ENCODE measurements at places on chromosomes 3 and 15.

- DNase-seq = no peak
Observed at GRCh38 chr15:88440021-88440420, 27.2 kb downstream of the MRPL46 start.

DNA sequence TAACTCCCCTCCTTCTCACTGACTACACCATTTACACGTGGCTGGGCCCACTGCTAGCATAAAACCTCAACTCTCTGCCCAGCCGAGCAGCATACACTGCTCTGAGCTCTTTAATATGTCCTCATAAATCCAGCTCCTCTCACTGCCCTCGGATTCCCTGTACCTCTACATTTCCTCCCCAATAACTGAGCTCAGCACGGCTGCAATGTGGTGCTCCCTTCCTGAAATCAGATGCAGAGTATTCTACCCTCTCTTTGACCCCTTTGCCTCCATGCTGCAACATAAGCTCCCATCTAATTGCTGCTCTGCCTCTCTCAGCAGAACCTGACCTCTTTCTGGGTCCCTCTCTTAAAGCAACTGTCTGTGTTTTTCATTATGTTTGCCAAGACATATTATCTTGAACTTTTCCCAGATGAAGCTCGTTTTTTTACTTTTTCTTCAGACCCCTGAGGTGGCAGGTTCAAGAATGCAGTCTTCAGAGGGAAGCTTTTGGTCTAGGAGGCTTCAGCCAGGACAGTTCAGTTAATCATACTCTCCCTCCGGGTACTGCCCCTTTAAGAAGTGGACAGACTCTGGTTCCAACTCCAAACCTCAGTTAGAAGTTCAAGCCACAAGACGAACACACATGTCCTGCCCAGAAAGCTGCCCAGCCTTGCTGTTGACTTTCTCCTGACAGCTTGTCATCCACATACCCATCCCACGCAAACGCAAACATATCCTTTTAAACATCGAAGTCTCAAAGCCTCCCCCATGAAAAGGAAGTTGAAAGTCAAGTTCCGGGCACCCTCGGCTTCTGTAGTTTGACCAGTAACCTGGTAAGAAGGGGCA, 81.1 kb upstream of the NEO1 start:
- DNase-seq = no peak

DNA sequence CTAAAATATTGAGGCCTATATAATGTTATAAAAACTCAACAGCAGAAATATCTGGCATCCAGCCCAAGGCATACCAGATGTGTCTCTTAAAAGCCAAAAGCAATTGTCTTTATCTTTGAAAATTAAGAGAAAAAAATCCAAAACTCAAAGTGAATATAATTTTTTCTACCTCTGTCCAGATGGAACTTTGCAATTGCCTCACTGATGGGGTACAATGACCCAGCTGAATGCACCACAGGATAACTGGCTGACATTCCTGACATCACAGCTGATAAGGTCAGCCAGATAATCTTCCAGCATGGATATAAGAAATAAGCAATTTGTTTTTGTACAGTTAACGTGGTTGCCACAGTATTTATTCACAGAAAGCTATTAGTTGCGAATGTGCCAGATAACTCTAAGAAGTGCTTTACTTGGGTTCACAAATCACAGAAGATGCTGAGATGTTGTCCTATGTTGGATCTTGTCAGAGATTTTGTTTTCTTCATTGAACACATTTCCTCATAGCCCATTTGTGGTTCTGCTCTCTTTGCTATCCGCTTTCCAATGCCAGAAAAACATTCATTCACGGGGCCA, 566.9 kb upstream of the CCDC54 start:
- DNase-seq = no peak

DNA sequence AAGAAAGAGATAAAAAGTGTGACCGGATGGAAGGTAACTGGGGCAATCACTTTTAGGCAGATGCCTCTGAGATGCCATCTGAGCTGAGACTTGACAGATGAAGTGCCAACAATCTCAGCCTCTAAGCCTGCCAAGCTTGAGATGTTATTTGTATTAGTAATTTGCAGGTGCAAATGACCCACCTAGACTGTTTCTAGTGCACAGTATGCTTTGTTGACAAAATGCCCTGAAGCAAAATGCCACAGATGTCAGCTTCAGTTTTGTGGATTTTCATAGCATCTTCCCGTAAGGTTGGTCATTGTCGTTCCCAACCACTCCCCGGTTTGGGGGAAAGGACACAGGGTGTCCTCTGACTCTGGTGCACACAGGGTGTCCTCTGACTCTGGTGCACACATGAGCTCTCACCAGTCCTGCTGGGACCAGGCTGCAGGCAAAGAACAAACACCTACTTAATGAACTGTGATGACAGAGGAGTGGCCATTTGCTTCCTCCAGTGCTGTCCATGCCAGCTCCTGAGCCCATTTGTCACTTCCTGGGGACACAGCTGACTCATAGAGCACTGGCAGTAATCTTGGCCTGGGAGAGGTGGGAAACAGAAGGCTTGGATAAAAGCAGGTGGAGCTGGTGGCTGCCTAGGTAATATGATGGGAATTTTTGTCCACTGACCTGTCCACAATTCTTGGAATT, 16.7 kb upstream of the PPP1R2 start:
- no peak for DNase-seq

DNA sequence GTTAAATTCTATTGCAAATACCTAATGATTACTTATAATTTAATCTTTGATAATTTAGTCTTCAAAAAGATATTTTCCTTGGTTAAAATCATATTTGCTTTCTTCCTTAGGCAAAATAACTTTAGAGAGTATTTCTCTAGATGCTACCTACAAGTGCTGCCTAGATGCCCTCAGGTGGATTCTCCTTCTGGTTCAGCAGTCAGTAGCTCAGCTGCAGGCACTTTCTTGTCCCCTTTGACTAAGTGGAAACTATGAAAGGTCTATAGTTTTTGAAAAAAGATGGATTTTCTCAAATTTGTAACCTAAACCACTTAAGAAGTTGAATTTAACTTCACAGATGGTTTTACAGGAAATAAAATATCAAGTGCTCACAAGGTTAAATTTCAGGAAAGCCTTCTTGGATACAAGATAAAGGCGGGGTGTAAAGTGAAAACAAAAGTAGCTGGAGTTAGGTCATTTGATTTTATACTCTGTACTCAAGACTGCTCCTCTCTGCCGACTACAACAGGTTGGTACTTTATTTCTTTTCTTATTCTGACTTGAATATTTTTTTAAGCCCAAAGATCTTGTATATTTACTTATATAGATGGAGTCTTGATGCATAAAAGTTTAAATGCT, at the start of gene ACKR4:
Gene ACKR4, plus strand, starts transcription at position 455 of the 618 bp plus-strand sequence. CDS start 3,128 bp downstream, outside the sequence.
- DNase-seq = no peak

GRCh38 chr15:71245588-71245987, 130.3 kb downstream of the THSD4 start:
- DNase-seq = no peak

- DNase-seq = no peak
Observed at GRCh38 chr3:172685331-172686214, 25.3 kb downstream of the NCEH1 start.

GRCh38 chr3:156661155-156661554, 13.2 kb upstream of the TIPARP start:
- no peak for DNase-seq

- DNase-seq = no peak
Observed at GRCh38 chr3:105085506-105085905, 281.2 kb upstream of the ALCAM start.

DNA sequence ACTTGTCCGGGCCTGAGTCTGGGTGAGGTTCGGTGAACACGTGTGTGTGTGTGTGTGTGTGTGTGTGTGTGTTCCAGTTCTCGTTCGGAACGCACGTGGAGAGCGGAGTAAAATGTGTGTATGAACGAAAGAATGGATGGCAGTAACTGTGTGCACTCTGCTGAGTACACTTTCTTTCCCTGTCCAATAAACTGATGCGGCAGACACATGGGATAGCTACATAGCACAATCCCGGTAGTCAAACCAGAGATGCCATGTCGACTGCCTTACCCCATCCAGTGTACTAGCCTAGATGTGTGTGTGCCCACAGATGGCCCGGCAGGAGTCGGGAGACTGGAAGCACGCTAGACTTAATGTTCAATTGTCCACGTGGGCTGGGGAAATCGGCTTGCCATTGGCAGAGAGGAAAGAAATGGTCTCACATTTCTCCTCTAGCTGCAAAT, 507 bp upstream of the GOLIM4 start:
- peak; percentile 84 for DNase-seq

DNA sequence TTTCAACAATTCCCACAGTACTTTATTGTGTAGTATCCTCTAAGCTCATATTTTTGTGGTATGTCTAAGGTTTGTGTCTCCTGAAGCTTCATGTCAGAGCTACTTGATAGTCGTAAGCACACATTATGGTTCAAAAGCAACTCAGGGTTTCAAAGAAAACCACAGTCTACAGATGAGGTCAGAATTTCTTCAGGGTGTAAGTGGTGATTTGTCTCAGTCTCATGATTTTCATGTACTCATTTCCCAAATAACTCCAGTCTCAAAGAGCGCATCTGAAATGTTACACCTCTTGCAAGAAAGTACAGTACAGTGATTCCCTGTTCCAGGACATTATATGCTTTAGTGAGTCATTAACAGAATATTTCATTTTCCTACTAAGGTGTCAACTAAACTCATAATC, 47.5 kb upstream of the SSR3 start:
- DNase-seq = no peak

DNA sequence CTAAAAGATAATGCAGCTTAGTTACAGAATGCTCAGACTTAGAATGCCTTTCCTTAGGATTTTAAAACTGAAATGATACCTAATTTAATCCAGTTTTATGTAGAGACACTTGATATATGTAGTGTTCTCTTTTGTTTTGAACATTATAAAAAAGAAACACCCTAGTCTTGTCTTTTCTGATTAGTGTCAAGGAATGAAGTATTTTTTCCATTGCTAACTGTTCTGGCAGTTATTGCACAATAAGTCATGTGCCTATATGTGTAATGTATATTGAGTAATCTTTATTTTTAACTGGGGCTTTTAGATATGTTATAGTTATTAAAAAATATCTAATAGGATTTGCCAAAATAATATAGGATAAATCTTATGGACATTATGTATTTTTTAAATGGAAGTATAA, 4.5 kb downstream of the ARL8B start:
- no peak for DNase-seq

- no peak for DNase-seq
Observed at GRCh38 chr15:71259866-71260265, 144.6 kb downstream of the THSD4 start.

DNA sequence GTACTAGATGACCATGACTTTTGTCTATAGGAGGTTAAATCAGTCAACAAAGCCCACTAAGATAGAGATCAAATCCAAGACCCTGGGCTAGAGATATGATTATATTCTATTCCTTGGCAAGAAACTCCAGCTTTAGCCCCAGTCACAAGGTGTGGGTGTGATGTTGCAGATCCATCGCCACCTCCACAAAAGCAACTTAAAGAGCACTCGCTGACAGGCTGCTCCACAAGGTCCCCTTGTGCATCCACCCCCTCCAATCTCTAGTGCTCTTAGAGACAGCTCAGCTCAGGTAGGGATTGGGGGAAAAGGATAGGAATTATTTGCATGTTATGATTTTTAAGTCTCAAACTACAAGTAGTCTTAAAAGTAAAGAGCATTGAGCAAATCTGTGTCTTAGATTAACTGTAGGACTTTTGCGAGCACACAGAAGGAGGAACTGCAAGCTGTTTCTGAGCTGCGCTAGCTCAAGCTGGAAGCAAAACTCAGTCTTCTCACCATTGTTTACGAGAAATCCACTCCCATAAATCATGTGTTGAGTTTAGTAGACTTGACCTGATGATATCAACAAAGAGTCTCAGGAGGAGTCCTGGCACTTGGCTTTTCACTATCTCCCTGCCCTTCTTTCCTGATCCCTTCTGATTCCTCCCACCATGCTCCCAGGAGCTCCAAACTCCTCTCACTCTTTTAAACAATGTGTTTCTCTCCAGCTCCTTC, 177.6 kb downstream of the STAC start:
- no peak for DNase-seq

- no peak for DNase-seq
Observed at GRCh38 chr3:158488670-158489069, 82.3 kb upstream of the MLF1 start.

- DNase-seq = no peak
Observed at GRCh38 chr3:16150285-16150684, 24.2 kb upstream of the GALNT15 start.

- DNase-seq = no peak
Observed at GRCh38 chr15:56045068-56045748, 51.8 kb upstream of the NEDD4 start.

GRCh38 chr3:74789111-74789510, 174.7 kb upstream of the CNTN3 start:
- DNase-seq = no peak

GRCh38 chr15:63513728-63514127, 9.3 kb downstream of the USP3 start:
- no peak for DNase-seq

DNA sequence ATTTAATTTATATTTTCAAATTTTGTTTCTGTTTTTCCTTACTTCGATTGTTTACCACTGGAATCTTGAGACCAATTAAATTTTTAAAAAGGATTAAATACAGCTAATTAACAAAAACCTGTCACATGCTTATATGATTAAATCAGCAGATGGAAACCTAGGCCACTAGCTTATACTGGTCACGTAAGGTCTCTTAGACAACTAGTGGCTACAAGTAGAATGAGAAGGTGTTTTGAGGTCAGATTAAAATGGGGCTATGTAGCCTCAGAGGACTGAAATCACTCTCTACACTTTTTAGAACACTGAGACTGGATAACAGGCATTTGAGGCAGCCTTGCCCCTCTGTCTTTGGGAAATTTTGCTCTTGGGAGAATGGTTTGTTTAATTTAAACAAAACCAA, 246.5 kb upstream of the ONECUT1 start:
- DNase-seq = no peak

DNA sequence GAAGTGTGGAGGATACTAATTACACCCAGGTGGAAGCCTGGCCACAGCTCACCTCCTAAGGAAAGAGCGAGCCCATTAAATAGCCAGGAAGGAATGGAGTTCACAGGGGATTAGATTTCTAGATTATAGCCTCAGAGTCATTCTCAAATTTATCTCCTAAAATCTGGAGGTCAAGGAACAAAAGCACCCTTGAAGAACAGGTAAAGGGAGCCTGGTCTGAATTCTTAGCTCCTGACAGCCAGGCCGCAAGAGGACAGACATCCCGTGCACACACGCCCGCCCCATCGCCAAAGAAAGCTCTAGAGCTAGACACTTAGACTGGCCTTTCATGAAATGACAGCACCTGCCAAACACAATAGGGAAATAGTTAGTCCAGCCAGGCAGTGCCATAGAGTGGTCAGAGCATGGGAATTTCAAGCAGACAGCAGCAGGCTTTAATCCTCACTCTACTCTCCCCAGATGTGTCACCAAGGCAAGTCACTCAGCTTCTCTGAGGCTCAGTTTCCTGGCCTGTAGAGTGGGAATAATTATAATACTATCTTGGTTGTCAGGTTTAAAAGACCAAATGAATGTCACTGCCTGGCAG, 59.2 kb downstream of the LIPC start:
- no peak for DNase-seq

GRCh38 chr3:179076243-179077027, 4.8 kb upstream of the ZMAT3 start:
- no peak for DNase-seq

- no peak for DNase-seq
Observed at GRCh38 chr3:15113471-15113870, 14.5 kb upstream of the RBSN start.

All from HL-60 (cell line).